WTC11 (cell line): ENCODE measurements at places on chromosomes 4 and X. TPM values are rescaled to one million over a fixed set of nuclear protein-coding genes. Genes with fewer than 3 reads are reported as not detected.
A peak's percentile ranks its signal among the peaks of the same experiment; 100 is the strongest.

DNA sequence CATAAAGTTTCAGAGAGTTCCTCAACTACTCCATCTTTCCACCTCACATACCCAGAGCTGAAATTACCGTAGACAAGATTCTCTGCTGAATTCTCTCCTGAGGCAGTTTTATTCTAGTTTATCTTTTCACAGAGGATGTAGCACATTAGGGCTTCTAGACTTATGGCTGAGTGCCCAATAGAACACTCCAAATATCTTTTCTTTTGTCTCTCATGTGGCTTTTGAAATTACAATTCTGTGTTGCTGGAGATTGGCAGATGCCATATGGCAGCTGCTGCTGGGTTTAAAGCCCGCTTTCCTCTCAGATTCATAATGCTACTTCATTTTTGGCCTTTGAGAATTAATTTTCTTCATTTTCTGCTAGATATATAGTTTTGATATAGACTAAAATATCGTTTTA is 107.6 kb upstream of the BANK1 start:
- H3K27ac ChIP-seq, result 0 out of 2 replicates have a peak overlapping the region, but pooled peaks have one; percentile 61
- H3K36me3 ChIP-seq, result no peaks in the 10 kb centered on the region
- no peak for DNase-seq
- H3K4me3 ChIP-seq, result no peak overlapping the region
- no peaks in the 10 kb centered on the region for H3K27me3 ChIP-seq

DNA sequence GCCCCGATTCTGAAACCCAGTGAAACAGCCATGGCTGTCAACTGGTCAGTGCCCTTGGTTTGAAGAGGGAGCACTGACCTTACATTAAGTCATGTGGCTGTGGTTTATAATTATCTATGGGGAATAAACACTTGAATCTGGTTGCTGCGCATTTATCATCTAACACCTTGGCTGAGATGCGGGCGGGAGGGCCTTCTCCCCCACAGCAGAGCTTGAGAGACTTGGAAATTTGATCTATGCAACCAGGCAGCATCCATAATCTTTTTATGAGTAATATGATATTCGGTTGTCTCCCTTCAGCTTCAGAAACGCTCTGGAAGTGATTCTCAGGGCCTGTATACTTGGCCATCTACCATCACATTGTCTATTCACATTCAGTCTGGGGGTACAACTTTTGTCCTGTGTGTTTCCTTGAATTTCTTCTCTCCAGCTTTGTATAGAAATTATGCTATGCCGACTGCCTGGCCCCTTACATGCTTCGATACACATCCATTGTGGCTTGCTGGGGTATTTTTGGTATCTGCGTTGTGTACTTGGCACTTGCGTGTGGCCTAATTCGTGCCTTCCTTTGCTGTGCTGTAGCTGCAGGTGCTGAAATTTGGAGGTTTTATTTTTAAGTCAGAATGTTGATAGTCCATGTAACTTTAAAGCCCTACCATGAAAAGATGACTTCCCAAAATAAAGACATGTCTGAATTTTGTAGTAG is 321.6 kb downstream of the ARHGAP10 start:
- peaks cover 29% of the 10 kb centered on the region for H3K4me1 ChIP-seq
- DNase-seq, result no peak
- peaks cover 2% of the 10 kb centered on the region; the same call in 1 of the 2 replicates for H3K36me3 ChIP-seq
- H3K27me3 ChIP-seq, result no peaks in the 10 kb centered on the region
- no peak overlapping the region for H3K4me3 ChIP-seq

DNA sequence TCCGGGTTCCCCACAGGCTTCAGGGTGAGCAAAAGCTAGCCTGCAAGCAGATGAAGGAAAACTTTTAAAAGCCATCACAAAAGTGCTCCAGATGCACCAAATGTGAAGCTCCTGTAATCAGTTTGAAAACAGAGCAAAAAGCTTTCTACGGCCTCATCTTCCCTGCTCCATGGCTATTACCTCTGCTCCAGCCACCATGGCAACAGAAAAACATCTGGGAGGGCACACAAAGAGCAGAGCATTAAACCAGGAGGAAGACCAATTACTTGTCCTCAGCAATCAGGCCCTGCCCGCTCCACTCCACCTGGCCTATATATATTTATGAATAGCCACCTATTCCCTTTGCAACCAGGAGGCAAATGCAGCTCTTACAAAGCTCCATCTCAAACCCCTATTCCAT is 33.6 kb downstream of the TMEM154 start:
- H3K4me3 ChIP-seq, result no peak overlapping the region
- no peaks in the 10 kb centered on the region for H3K36me3 ChIP-seq
- H3K27me3 ChIP-seq, result no peaks in the 10 kb centered on the region
- H3K4me1 ChIP-seq, result peaks cover 39% of the 10 kb centered on the region
- DNase-seq, result no peak

- no peak overlapping the region for H3K27ac ChIP-seq
- H3K27me3 ChIP-seq, result no peaks in the 10 kb centered on the region
- peaks cover 10% of the 10 kb centered on the region for H3K36me3 ChIP-seq
- H3K4me1 ChIP-seq, result no peaks in the 10 kb centered on the region
These were observed 199.9 kb upstream of the NEIL3 start for GRCh38 chr4:177109769-177110168.

DNA sequence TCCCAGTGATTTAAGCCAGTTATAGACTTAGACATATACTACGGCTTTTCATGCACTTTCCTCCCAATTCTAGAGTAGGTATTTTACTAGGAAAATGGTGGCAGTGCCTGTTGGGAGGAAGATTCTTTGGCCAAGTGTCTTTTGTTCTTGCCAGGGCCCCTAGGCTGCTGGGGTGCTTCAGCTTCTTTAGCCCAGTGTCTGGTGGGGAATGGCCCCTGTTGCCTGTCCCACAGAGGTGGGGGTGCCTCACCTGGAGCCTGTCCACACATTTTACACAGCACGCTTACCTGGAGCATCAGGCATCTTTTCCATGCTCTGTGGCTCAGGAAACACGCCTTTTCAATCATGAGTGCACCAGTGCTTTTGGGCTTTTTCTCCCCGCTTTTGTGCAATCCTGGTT is 33.2 kb upstream of the MSANTD1 start:
- H3K27ac ChIP-seq, result no peak overlapping the region
- H3K27me3 ChIP-seq, result no peaks in the 10 kb centered on the region
- DNase-seq, result no peak
- H3K36me3 ChIP-seq, result peaks cover 67% of the 10 kb centered on the region
- no peaks in the 10 kb centered on the region for H3K4me1 ChIP-seq

GRCh38 chrX:133586443-133586842 is 171.2 kb upstream of the GPC4 start:
- H3K27ac ChIP-seq, result no peak overlapping the region
- H3K4me1 ChIP-seq, result peaks cover 30% of the 10 kb centered on the region
- H3K36me3 ChIP-seq, result no peaks in the 10 kb centered on the region
- no peak for DNase-seq
- no peak overlapping the region for H3K4me3 ChIP-seq

- DNase-seq, result no peak
- H3K27ac ChIP-seq, result no peak overlapping the region; the same call in 1 of the 2 replicates
- no peaks in the 10 kb centered on the region; the same call in 1 of the 2 replicates for H3K27me3 ChIP-seq
These were observed 42.4 kb upstream of the MYOZ2 start for GRCh38 chr4:119093042-119093827.

DNA sequence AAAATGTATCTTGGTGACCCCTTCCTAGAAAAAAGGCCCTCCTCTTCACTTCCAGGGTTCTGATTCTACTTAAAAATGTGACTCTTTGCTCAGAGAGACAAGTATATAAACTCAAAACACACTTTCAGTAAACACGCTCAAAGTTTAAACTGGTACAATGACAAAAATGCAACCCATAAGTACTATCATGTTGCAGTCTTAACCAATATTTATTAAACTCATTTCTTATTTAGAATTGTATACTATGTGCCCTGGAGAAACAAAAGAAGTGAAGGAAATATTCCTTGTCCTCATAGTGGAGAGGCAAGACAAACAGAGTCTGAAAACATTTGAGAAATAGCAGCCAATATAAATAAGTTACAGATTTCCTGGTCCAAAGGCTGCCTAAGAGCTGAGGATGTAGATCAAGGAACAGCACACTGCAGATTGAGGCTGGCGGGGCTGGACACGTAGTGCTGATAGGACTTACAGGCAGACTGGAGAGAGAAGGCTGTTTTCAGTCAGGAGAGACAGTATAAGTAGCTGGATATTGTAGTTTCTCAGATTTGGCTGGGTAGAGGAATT is 39.1 kb upstream of the ANXA3 start:
- DNase-seq, result no peak
- no peaks in the 10 kb centered on the region for H3K4me1 ChIP-seq
- H3K36me3 ChIP-seq, result peaks cover 29% of the 10 kb centered on the region
- no peaks in the 10 kb centered on the region for H3K27me3 ChIP-seq

DNA sequence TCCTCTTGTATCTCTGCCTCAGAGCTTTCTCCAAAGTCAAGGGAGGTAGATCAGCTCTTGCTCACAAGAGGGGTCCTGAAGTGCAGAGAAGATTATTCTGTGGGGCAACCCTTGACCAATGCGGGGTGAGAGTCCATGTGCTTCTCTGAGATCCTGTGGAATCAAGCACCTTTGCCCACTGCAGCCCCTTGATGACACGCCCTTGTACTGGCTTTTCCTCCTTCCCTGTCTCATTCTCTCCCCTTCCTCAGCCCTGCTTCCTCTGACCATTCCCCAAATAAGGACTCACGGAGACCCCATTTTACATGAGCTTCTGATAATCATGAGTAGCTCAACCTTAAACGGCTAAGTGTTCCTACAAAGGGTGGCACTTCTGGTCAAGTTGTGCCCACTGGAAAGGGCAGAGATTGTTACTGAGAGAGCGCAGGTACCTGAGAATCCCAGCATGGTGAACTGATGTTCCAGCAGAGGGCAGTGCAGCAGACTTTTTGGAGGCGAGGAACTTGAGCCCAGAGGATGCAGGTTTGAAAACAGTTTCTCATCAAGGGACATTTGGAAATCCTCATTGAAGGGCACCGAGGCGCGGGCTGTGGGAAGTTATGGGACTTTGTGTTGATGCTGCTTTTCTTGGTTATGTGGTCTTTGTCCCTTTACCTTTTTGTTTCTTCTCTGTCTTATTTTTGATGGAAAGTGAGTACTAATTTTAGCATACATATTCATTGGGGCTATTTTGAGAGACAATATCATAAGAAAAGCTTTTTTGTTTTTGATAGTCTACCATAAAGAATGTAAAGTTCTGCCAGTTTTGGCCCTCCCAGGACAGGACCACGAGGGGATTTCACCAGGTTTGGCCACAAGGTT is 201.3 kb downstream of the RBM46 start:
- H3K4me3 ChIP-seq, result no peak overlapping the region
- no peaks in the 10 kb centered on the region for H3K36me3 ChIP-seq
- H3K27ac ChIP-seq, result no peak overlapping the region
- DNase-seq, result peak; percentile 78
- H3K27me3 ChIP-seq, result no peaks in the 10 kb centered on the region

- H3K27ac ChIP-seq, result no peak overlapping the region
- no peak for DNase-seq
- H3K4me3 ChIP-seq, result no peak overlapping the region
- no peaks in the 10 kb centered on the region for H3K36me3 ChIP-seq
- H3K4me1 ChIP-seq, result peaks cover 31% of the 10 kb centered on the region
- H3K27me3 ChIP-seq, result peaks cover 6% of the 10 kb centered on the region
These were observed 81.6 kb downstream of the RTL9 start for GRCh38 chrX:110440016-110440805.

- peak overlapping the region; percentile 48 for H3K4me3 ChIP-seq
- peaks cover 21% of the 10 kb centered on the region for H3K4me1 ChIP-seq
- H3K27me3 ChIP-seq, result no peaks in the 10 kb centered on the region
- peak; percentile 38 for DNase-seq
- no peaks in the 10 kb centered on the region for H3K36me3 ChIP-seq
These were observed 28.0 kb downstream of the NYX start for GRCh38 chrX:41475191-41475590.

GRCh38 chr4:146634825-146635224 is 3.9 kb upstream of the POU4F2 start:
- DNase-seq, result no peak
- peaks cover 100% of the 10 kb centered on the region for H3K27me3 ChIP-seq
- H3K4me3 ChIP-seq, result no peak overlapping the region
- H3K4me1 ChIP-seq, result peaks cover 33% of the 10 kb centered on the region
- no peak overlapping the region for H3K27ac ChIP-seq

DNA sequence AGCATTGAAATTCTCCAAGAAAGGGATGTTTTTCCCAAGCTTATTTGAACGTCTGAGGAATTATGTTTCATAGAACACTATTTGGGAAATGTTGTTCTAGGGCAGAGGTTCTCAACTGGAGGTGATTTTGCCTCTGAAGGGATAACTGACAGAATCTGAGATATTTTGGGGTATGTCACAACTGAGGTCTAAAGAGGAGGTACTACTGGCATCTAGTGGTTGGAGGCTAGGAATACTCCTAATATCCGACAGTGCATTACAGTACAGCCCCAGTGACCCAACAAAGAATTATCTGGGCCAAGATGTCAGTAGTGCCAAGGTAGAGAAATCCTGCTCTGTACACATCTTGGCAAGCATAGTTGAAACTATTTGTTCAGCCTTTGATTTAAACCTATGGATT is 6.4 kb downstream of the HSPA4L start:
- no peak overlapping the region for H3K4me3 ChIP-seq
- peaks cover 11% of the 10 kb centered on the region for H3K27me3 ChIP-seq
- peaks cover 14% of the 10 kb centered on the region for H3K4me1 ChIP-seq
- DNase-seq, result no peak
- H3K36me3 ChIP-seq, result no peaks in the 10 kb centered on the region

DNA sequence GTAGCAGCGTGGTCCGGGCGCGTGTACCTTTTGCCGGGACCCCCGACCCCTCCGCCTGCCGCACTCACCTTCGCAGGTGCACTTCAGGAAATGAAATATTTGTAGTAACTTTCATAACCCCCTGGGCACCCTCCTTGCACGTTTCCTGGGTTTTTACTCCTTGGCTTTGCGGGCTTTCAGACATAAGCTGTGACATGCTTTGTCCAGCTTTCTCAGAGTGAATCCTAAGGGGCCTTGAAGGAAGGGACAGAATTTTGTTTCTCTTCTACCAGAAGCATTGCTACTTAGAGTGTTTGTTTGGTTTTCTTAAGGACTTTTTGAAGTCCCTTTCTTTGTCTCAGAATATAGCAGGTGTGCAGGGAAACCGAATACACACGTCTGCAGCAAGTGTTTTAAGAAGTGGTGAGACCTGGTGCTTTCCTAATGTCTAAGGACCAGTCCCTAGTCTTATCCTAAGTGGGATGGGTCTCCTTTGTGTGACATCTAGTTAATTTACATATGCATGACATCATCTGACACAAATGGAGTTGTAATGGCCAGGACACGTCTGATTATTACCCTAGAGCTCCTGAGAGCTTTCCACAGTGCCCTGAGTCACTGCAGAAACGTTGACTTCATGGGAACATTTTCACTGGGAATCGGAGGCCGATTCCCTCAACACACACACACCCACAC is 1.3 kb downstream of the FAM149A start:
- 0 out of 2 replicates have a peak overlapping the region, but pooled peaks have one; percentile 29 for H3K27ac ChIP-seq
- DNase-seq, result no peak
- peaks cover 5% of the 10 kb centered on the region; the same call in 1 of the 2 replicates for H3K36me3 ChIP-seq
- H3K4me1 ChIP-seq, result peaks cover 36% of the 10 kb centered on the region

- H3K27me3 ChIP-seq, result 0 out of 2 replicates have a peak, but pooled peaks cover 6% of the 10 kb centered on the region
- peak overlapping the region; percentile 68 for H3K4me3 ChIP-seq
- peak overlapping the region; percentile 97 for H3K27ac ChIP-seq
These were observed 26.9 kb upstream of the TMPRSS11B start for GRCh38 chr4:68272380-68272779.

CNGA1 gene
- 0.50 to 1.9 TPM (median 1.1 TPM) in 3 replicates for total RNA-seq

DIPK2B gene
- not detected in 3 replicates for total RNA-seq

PGAM4 gene
- total RNA-seq, result 0.46 TPM in 1 of 3 replicates, not detected in the others

NR3C2 gene
- total RNA-seq, result 2.6 to 3.6 TPM (median 2.8 TPM) in 3 replicates

GUCY1A1 gene
- 0.11 to 0.20 TPM in 2 of 3 replicates, not detected in the other for total RNA-seq
